Astrocyte (in vitro differentiated cells and primary cell): ENCODE measurements at places on chromosomes 13 and 19. TPM values are rescaled to one million over a fixed set of nuclear protein-coding genes. Genes with fewer than 3 reads are reported as not detected.

The SKA3 gene
- total RNA-seq = 1.7 and 2.4 TPM in 2 replicates

The FGF14 gene
- 0.14 and 0.23 TPM in 2 replicates for total RNA-seq

The ZNF497 gene
- total RNA-seq = 0.43 and 0.55 TPM in 2 replicates

The RPS28 gene
- 1,111 and 1,198 TPM in 2 replicates for total RNA-seq

The COX6B2 gene
- 0.50 TPM in 2 replicates for total RNA-seq

The PTPRH gene
- 0.99 and 1.0 TPM in 2 replicates for total RNA-seq

DNA sequence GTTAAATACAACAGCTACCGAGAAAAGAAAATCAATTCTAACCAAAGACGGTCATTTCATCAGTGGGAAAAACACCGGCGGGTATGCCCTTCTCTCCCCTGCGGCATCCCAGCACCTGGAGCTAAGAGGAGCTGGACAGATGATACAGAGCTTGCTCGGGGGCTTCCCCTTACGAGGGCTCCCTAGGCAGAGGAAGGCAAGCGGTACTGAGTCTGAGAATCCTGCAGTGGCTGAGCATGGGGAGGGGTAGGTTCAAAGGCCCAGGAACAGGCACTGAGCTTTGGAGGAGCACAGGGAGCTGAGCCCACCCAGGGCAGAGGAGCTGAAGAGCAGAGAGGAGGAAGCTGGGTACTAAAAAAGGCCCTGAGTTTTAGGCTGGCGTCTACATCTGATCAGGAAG, 12.7 kb downstream of the STK24 start:
- H3K36me3 ChIP-seq = no peaks in the 10 kb centered on the region
- H3K27me3 ChIP-seq = no peaks in the 10 kb centered on the region
- no peak overlapping the region for H3K27ac ChIP-seq

DNA sequence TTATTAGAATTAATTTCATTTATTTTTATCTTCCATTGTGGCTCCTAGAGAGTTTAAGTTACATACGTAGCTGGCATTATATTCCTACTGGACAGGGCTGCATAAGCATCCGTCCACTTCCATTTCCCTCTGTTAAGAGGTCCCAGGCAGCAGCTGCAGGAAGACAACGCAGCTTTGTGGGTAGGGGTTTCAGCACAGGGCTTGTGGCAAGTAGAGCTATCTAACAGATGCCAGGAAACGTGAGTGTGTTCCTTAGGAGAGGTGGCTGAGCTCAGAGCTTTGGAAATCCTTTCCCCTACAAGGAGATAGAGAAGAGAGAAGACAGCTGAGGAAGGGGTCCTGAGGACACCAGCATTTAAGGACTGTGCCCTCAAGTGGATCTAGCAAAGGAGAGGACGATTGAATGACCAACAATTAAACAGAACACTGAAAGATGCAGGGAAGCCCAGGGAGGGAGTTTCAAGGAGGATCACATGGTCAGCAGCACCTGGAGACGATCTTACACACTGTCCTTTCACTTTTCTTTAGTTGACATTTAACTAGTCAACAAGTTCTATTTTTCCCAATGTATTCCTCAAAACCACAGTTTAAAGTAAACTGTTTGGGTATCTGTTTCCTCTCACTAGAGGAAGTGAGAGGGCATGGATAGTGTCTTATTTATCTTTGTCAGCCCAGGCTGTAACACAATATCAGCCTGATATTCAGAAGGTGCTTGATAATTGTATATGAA, 2.3 kb upstream of the N4BP2L1 start:
- no peak for DNase-seq
- peaks cover 5% of the 10 kb centered on the region for H3K4me1 ChIP-seq
- H3K36me3 ChIP-seq = no peaks in the 10 kb centered on the region
- H3K27me3 ChIP-seq = no peaks in the 10 kb centered on the region

DNA sequence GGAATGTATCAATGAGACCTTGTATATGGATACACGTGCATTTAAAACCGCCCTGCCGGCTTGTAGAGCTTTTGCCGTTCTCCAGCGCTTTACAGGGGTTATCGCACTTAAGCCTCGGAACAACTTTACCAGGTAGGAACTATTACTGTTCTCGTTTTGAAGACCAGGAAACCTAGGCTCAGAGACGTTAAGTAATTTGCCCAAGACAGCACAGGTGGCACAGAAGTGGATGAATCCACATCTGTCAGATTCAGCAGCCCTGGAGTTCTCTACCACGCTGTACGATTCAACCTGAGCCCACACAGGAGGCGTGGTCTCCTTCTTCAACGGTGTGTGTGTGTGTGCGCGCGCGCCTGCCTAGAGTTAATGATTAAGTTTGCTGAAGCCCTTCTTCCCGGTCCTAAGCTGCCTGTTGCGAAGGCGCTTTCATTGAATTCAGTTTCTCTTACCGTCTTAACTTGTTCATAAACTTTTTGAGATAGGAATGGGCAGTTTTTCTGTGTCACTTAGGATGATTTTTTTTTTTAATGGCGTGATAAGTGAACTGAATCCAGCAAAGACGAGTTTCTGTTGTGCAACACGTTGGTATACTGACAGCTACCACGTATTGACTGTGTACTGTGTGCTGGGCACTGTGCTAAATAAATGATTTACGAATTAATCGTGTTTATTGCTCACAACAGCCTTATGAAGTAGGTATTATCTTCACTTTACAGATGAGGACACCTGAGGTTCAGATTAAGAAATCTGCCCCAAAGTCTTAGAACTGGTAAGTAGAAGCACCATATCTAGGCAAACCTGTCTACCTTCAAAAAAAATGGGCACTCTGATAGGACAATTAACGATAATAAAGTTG, 67.4 kb downstream of the KCNRG start:
- no peaks in the 10 kb centered on the region for H3K36me3 ChIP-seq
- DNase-seq = peak; percentile 75
- peak overlapping the region; percentile 67 for H3K27ac ChIP-seq
- H3K27me3 ChIP-seq = no peaks in the 10 kb centered on the region
- H3K4me1 ChIP-seq = peaks cover 5% of the 10 kb centered on the region

GRCh38 chr19:24140099-24140498, 53.1 kb downstream of the ZNF254 start:
- DNase-seq = peak; percentile 95
- peak overlapping the region; percentile 37 for H3K27ac ChIP-seq
- H3K27me3 ChIP-seq = no peaks in the 10 kb centered on the region
- H3K4me3 ChIP-seq = no peak overlapping the region

- peaks cover 27% of the 10 kb centered on the region for H3K4me1 ChIP-seq
- no peaks in the 10 kb centered on the region for H3K27me3 ChIP-seq
- no peak for DNase-seq
- no peak overlapping the region for H3K4me3 ChIP-seq
- no peaks in the 10 kb centered on the region for H3K36me3 ChIP-seq
Observed at GRCh38 chr19:47615230-47615629, 6.3 kb downstream of the BICRA start.

- H3K4me1 ChIP-seq = no peaks in the 10 kb centered on the region
- H3K27ac ChIP-seq = no peak overlapping the region
- H3K36me3 ChIP-seq = no peaks in the 10 kb centered on the region
Observed at GRCh38 chr19:21474671-21475181, 30.7 kb upstream of the ZNF429 start.

- H3K27ac ChIP-seq = no peak overlapping the region
- H3K36me3 ChIP-seq = peaks cover 8% of the 10 kb centered on the region
- no peak overlapping the region for H3K4me3 ChIP-seq
Observed at GRCh38 chr13:75329723-75330122, 152.2 kb downstream of the TBC1D4 start.

GRCh38 chr13:59133903-59134302, 1029.8 kb downstream of the DIAPH3 start:
- no peaks in the 10 kb centered on the region for H3K4me1 ChIP-seq
- DNase-seq = no peak
- no peaks in the 10 kb centered on the region for H3K36me3 ChIP-seq
- H3K27ac ChIP-seq = no peak overlapping the region

DNA sequence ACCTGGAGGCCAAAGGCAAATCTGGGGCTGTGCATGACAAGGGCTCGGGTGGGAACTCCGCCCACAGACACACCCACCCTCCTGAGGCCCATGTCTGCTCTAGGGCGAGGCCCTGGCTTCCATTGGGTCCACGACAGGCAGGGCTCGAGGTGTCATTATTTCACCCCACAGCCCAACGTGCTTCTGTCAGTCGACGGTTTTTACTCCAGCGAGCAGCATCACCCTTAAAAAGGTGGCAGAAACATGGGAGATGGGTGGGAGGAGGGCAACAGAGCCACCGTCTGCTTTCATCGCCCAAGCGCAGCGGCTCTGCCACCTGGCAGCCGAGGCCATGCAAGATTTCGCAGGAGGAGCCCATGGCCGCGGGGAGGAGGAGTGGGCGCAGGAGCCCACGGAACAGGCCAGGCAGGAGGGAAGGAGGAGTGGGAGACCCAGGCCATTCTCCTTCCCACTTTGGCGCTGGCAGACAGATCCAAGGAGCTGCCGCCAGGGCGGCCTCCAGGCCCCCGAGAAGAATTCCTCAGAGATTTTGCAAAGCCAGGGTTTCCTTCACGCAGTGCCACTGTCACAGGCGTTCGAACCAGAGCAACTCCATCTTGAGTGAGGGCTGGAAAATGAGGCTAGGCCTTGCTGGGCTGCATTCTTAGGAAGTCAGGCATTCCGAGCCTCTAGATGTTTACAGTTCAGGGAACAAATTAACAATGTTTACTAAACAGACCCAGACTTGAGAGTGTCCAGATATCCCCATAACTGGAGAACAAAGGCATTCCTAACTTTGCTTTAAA, 49.3 kb upstream of the TUBGCP3 start:
- H3K27me3 ChIP-seq = peaks cover 10% of the 10 kb centered on the region
- no peak overlapping the region for H3K27ac ChIP-seq
- no peaks in the 10 kb centered on the region for H3K4me1 ChIP-seq
- no peak overlapping the region for H3K4me3 ChIP-seq
- DNase-seq = no peak
- no peaks in the 10 kb centered on the region for H3K36me3 ChIP-seq

DNA sequence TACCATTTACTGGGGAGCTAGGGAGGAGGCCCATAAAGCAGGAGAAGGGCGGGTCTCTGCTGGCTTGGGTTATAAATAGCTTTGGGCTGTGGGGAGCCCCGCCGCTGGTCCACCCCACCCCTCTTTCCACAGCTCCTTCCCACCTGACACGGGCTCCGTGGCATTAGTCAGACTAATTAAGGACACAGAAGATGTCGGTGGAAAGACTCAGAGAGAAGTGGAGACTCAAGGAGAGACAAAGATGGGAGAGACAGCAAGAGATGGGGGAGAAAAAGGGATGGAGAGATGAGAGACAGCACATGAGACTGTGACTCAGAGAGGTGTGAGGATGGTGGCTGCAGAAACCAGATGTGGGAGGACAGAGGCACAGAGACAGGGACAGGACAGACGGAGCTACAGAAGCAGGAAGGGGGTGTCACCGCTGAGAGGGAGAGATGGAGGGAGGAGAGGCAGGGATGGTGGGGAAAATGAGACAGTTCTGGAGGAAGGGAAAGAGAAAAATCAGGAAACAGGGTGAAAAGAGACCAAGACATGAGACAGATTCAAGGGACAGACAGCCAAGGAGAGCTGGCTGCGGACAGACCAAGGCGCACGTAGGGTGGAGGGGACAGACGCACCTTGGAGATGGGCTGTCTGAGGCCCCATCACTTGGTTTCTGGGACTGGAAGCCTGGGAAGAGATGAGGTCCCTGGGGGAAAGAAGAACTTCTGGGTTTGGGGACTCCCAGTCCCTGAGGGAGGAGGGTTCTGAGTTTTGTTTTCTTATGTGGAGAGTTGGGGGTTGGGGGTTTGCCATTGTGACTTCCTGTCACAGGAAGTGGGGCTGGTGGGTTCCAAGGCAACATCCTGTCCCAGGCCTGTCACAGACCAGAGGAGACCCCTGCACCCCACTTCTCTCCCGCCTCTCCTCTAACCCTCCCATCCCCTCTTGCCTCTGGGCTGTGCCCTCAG, 4.1 kb downstream of the ARHGEF1 start:
- peaks cover 32% of the 10 kb centered on the region for H3K4me1 ChIP-seq
- H3K4me3 ChIP-seq = no peak overlapping the region
- peak overlapping the region; percentile 67 for H3K27ac ChIP-seq
- H3K27me3 ChIP-seq = no peaks in the 10 kb centered on the region
- peaks cover 9% of the 10 kb centered on the region for H3K36me3 ChIP-seq

DNA sequence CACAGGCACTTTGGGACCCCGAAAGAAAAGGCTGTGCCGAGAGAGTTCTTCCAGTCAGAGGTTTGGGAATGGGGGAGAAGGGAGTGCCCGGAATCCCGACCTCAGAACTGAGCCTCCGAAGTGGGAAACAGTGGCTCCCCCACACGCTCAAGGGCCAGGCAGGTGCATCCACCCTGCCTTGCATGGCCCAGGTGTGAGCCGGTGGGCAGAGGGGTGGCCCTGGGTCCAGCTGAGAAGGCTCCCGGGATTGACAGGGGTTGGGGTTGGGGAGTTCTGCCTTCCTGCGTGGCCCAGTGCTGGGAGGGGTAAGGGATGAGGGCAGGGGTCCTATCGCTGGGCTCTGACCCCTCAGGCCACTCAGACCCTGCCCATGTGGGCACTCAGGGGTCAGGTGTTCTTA, 163.5 kb upstream of the TUBA3C start:
- no peaks in the 10 kb centered on the region for H3K4me1 ChIP-seq
- H3K27me3 ChIP-seq = no peaks in the 10 kb centered on the region

DNA sequence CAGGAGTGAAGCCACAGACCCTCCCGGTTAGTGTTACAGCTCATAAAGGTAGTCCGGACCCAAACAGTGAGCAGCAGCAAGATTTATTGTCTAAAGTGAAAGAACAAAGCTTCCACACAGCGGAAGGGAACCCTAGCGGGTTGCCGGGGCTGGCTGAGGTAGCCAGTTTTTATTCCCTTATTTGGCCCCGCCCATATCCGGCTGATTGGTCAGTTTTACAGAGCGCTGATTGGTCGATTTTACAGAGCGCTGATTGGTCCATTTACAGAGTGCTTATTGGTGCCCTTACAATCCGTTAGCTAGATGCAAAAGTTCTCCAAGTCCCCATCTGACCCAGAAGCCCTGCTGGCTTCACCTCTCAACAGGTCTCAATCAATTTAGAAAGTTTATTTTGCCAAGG, 126.0 kb upstream of the RFC3 start:
- H3K27me3 ChIP-seq = no peaks in the 10 kb centered on the region
- H3K27ac ChIP-seq = no peak overlapping the region
- H3K36me3 ChIP-seq = no peaks in the 10 kb centered on the region

DNA sequence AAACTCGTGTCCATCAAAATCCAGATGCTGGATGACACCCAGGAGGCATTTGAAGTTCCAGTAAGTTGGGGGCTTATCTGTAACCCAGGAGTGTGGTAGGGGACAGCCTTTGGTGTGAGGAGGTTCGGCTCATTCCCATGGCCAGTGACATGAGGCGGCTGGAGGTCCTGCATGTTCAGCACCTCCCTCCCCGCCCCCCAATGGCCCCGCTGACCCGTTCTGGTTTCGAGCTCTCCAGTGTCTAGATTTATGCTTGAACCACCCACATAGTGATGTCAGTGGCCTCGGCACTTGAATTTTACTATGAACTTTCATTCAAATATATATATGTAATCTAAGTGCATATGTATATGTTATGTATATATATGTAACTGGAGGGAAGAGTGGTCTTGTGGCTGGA, 36.3 kb upstream of the RNF113B start:
- no peaks in the 10 kb centered on the region for H3K27me3 ChIP-seq
- peaks cover 43% of the 10 kb centered on the region for H3K4me1 ChIP-seq
- no peak overlapping the region for H3K27ac ChIP-seq
- H3K36me3 ChIP-seq = no peaks in the 10 kb centered on the region
- DNase-seq = no peak
- no peak overlapping the region for H3K4me3 ChIP-seq

DNA sequence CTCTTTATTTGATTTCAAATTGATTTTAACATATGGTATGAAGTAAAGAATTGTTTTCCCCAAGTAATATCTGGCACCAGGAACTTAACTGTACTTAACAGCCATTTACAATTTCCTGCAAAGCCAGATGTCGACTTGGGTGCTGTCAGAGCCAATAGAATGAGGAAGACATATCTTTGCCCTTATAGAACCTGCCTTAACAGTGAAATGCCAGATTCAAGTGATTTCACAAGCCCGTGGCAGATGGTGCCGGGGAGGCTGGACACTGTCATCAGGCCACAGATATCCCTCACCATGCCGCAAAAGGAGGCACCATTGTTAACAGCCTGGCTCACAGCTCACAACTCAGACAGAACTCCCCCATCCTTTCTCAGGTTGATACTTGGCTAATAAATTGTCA, 48.7 kb downstream of the ESD start:
- no peaks in the 10 kb centered on the region for H3K27me3 ChIP-seq
- no peak overlapping the region for H3K27ac ChIP-seq
- DNase-seq = no peak
